ENCODE measurements at places on chromosomes 16 and 17. TPM values are rescaled to one million over a fixed set of nuclear protein-coding genes. Genes with fewer than 3 reads are reported as not detected.

GRCh38 chr17:31216031-31216751 lies 80.8 kb downstream of the OMG start:
- H3K27me3 ChIP-seq: no peaks in the 10 kb centered on the region
- no peaks in the 10 kb centered on the region for H3K36me3 ChIP-seq
- H3K27ac ChIP-seq: no peak overlapping the region
- DNase-seq: no peak
- no peak overlapping the region for H3K4me3 ChIP-seq

- H3K27ac ChIP-seq: no peak overlapping the region
- peaks cover 43% of the 10 kb centered on the region for H3K4me1 ChIP-seq
- H3K36me3 ChIP-seq: no peaks in the 10 kb centered on the region
These were observed 106.8 kb downstream of the ZNF778 start for GRCh38 chr16:89324056-89325010.

Gene TMEM204
- 6.3 TPM for total RNA-seq

GRCh38 chr17:64156670-64157069 lies 26.7 kb upstream of the ERN1 start:
- H3K4me1 ChIP-seq: peaks cover 10% of the 10 kb centered on the region
- H3K27ac ChIP-seq: peak overlapping the region; percentile 91
- no peaks in the 10 kb centered on the region for H3K36me3 ChIP-seq
- DNase-seq: no peak
- no peak overlapping the region for H3K4me3 ChIP-seq

DNA sequence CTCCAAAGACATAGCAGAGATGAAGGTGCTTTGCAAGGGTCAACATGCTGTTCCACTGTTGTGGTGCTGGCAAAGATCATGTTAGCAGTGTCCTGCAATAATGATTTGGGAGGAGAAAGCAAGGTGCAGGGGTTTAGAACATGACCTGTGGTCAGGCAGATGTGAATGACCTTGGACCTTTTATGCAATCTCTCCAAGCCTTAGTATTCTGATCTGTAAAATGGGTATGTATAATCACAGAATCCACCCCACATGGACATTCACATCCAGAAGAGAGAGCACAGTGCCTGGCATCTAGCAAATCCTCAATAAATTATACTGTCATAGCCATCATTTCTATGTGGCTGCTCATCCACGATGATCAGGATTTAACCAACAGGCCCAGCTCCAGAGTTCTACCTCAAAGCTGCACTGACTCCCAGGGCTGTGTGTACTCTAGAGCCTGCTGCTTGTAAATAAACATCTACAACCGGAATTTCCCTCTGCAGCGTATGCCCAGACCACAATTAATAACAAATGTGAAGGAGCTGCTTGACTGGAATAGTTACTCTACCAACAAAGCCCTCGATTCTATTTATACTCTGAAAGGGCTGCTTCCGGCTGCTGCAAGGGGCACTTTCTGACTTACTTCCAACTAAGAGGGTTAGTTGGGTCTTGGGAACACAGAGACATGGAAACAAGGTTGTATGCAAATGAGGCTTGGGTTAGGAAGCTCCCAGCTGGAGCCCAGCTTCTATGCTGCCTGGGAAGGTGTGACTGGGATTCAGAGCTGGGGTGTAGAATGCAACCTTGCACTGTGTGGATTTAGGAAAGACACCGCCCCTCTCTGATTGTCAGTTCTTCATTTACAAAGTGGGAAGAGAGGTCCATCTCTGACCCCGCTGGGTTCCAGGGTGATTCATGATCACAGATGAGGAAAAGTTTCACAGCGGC lies 265.2 kb downstream of the XYLT1 start:
- no peaks in the 10 kb centered on the region for H3K4me1 ChIP-seq
- no peak overlapping the region for H3K4me3 ChIP-seq
- no peak overlapping the region for H3K27ac ChIP-seq
- no peak for DNase-seq

Gene HNF1B
- total RNA-seq: 5.8 TPM

Gene KRT37
- not detected for total RNA-seq

Gene FBXL19
- total RNA-seq: 3.4 TPM

- H3K36me3 ChIP-seq: no peaks in the 10 kb centered on the region
- no peak for DNase-seq
- H3K27me3 ChIP-seq: no peaks in the 10 kb centered on the region
These were observed 26.4 kb downstream of the ARHGAP44 start for GRCh38 chr17:12815642-12816141.

DNA sequence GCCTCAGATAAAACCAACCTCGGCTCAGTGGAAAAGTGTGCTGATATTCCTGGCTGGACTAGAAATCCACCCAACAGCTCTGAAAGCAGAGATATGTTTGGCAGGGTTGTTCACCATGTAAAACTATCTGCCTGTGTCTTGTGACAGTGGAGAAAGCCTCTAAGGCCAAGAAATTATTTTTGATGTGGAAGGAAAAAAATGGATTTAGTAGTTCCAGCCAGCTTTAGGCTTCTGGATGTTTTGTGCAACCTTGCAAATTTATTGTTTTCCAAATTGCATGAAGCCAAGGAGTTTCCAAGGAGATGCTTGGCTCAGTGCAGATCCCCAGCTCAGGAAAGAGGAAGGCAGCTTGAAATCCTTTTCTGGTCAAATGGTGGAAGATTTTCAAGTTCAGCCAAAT lies 31.6 kb downstream of the TEKT5 start:
- H3K4me3 ChIP-seq: no peak overlapping the region
- H3K36me3 ChIP-seq: no peaks in the 10 kb centered on the region
- H3K27ac ChIP-seq: no peak overlapping the region
- DNase-seq: no peak

- DNase-seq: no peak
- H3K4me3 ChIP-seq: no peak overlapping the region
- H3K4me1 ChIP-seq: no peaks in the 10 kb centered on the region
- no peak overlapping the region for H3K27ac ChIP-seq
- H3K27me3 ChIP-seq: no peaks in the 10 kb centered on the region
- no peaks in the 10 kb centered on the region for H3K36me3 ChIP-seq
These were observed 4.1 kb upstream of the SLC13A2 start for GRCh38 chr17:28469376-28469775.

DNA sequence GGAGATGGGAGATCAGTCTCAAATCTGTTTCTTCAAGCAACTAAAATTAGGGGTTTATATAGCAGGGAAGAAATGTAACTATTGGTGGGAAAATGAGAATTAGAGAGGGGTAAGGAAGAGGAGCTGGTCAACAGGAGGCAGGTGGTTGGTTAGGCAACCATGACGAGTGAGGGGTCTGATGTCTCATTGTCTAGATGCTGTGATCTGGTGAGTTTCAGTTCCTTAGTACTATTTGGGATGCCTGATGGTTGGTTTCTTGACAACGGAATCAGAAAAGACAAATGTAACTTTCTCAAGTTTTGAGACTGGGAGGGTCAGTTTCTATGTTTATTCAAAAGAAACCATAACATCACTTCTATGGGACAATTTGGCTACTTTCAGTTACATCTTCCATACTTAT lies 415.3 kb upstream of the C16orf82 start:
- H3K27ac ChIP-seq: no peak overlapping the region
- H3K4me3 ChIP-seq: no peak overlapping the region
- H3K27me3 ChIP-seq: no peaks in the 10 kb centered on the region
- no peak for DNase-seq
- no peaks in the 10 kb centered on the region for H3K36me3 ChIP-seq
- no peaks in the 10 kb centered on the region for H3K4me1 ChIP-seq

- H3K4me1 ChIP-seq: peaks cover 12% of the 10 kb centered on the region
- DNase-seq: no peak
- H3K27me3 ChIP-seq: no peaks in the 10 kb centered on the region
- H3K36me3 ChIP-seq: no peaks in the 10 kb centered on the region
These were observed 3.1 kb upstream of the CIAO3 start for GRCh38 chr16:743794-744500.
